ENCODE measurements at places on chromosomes 3 and 15. TPM values are rescaled to one million over a fixed set of nuclear protein-coding genes. Genes with fewer than 3 reads are reported as not detected.

DNA sequence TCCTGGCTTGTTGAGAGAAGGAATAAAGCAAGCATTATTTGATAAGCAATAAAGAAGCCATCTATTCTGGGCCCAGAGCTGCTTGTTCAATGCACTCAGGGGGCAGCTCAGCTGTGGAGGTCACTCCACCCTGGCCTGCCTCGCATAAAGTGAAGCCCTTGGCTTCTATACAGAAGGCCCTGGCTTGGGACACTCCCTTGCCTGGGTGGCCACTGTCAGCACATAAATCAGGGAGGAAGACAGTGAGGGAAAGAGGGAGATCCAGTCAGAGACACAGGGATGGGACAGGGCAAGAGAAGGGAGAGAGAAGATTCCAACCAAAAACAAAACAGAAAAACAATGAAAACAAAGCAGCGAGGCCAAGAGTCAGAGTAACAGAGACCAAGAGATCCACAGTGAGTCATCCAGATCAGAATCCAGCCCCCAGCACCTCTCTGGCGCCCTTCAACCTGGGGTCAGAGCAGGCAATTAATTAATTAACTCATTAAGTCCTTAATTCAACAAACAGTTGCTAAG lies 11.8 kb downstream of the INSYN1 start:
- no peak for DNase-seq

- DNase-seq = no peak
Observed at GRCh38 chr3:114809668-114810413, 337.2 kb downstream of the ZBTB20 start.

GRCh38 chr3:71463617-71464016 lies 119.9 kb downstream of the FOXP1 start:
- no peak for DNase-seq

GRCh38 chr3:12349895-12350811 lies 61.3 kb downstream of the PPARG start:
- no peak for DNase-seq

The CHRM5 gene
- not detected for polyA plus RNA-seq

The INSYN1 gene
- polyA plus RNA-seq = 120 TPM

The C3orf62 gene
- polyA plus RNA-seq = 3.3 TPM

The GOLGA8R gene
- 0.76 TPM for polyA plus RNA-seq

DNA sequence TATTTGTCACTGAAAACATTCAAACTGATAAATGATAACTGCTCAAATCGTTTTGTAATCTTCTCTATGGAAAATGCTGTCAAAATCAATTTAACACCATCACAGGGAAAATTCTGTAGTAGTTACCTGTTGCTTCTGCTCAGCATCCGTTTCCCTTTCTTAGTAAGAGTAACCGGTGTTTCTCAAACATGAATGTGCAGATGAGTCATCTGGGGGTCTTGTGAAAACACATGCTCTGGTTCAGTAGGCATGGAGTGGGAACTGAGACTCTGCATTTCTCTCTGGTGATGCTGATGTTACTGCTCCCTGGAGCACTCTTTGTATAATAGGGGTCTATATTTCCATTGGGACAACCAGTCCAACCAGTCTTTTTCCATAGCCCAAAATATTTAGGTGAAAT lies 145.1 kb downstream of the SEMA6D start:
- no peak for DNase-seq

DNA sequence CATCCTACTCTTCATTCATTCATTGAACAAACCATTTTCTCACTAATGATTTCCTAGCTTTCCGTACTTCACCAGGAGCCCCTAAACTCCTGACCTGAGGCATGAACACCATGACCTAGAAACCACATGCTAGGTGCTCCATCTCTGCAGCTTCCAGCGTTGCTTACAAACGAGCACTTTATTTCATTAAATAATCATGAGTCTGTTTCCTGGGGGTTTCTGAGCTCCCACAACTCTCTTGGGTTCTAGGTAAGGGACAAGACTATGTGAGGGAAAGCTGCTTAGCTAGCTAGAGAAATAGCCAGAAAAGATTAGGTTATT lies 1.3 kb downstream of the MAP2K1 start:
- no peak for DNase-seq

- DNase-seq = no peak
Observed at GRCh38 chr15:49055630-49056029, 9.4 kb upstream of the SECISBP2L start.

The GRAMD2A gene
- not detected for polyA plus RNA-seq

DNA sequence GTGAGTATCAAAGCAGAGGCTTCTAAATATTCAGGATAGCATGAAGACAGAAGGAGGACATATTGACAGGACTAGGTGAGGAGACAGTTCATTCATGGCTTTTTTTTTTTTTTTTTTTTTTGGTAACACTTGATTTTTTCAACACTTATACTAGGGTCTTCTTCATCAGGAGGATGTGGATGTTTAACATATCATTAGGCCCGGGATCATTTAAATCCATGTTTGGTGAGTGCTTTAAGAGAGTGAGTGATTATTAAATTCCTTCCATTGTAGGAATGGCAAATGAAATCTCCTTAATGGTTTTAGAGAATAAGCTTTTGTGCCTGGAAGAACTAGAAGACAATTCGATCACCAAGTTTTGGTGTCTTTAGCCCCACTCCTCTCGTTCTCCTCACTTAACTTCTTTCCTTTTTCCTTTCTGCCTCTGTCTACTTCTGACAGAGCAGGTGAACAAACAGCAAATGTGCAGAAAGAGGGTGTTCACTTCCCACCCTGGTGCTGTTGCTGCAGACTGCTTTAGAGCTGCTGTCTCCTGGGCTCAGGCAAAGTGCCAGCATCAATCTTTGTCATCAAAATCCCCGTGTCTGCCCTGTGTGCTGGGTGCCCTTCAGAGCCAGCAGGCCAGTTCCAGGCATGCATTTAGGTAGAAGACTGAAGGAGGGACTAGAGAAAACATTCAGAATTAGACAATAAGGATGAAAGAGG lies 35.6 kb upstream of the RAB11A start:
- DNase-seq = no peak

DNA sequence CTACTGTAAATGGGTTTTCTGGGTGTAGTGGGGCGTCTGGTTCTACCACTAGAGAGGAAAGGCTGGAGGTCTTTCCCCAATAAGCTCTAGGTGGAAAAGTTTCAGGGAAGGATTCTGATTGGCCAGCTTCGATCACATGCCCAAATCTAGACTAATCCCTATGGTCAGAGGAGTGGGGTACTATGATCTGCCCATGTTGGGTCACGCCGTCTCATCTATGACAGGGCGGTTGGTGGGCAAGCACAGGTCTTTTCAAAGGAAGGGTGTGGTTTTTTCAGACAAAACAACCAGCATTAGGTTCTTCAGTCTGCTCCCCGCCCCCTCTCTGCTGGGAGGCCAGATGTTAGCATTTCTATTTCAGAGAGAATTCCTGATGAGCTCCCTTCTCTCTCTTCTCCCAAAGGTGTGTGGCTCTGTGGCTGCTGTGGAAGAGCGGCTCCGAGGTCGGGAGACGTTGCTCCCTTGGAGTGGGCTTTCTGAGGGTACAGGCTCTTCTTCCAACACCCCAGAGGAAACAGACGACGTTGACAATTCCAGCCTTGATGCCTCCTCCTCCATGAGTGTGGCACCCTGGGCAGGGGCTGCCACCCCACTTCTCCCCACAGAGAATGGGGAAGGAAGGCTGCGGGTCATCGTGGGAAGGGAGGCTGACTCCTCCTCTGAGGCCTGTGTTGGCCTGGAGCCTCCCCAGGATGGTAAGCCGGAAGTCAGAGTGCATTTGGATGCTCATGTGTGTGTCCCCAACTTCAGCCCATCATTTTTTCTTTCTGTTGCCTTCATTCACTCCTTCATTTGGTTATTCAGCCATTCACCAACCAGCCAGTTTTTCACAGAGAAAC lies 9.7 kb upstream of the TATDN2 start:
- no peak for DNase-seq

DNA sequence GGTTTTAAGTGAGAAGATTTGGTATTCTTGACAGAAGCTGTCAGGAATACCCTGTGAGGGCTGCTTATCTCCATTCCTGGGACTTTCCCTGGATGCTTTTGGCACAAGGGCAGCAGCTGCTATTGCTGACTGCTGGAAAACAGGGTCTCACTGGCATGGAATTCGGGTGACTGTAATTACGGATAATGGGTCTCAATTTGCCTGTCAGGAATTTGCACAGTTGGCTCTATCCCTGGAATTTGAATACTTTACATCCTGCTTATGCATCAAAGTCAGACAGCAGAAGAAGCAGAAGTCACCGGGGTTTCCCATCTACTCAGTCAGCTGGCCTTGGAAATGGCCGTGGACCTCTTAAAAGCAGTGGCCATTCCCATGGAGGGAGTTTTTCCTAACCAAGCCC lies 25.9 kb upstream of the AKAP13 start:
- peak; percentile 27 for DNase-seq

GRCh38 chr3:63936925-63937324 lies 24.7 kb upstream of the SCAANT1 start:
- no peak for DNase-seq

The CCDC13 gene
- 0.53 TPM for polyA plus RNA-seq

The TRIM71 gene
- not detected for polyA plus RNA-seq

The CCR1 gene
- polyA plus RNA-seq = 1.6 TPM

GRCh38 chr3:150762662-150763121 lies 277 bp downstream of the SIAH2 start:
- peak; percentile 35 for DNase-seq

DNA sequence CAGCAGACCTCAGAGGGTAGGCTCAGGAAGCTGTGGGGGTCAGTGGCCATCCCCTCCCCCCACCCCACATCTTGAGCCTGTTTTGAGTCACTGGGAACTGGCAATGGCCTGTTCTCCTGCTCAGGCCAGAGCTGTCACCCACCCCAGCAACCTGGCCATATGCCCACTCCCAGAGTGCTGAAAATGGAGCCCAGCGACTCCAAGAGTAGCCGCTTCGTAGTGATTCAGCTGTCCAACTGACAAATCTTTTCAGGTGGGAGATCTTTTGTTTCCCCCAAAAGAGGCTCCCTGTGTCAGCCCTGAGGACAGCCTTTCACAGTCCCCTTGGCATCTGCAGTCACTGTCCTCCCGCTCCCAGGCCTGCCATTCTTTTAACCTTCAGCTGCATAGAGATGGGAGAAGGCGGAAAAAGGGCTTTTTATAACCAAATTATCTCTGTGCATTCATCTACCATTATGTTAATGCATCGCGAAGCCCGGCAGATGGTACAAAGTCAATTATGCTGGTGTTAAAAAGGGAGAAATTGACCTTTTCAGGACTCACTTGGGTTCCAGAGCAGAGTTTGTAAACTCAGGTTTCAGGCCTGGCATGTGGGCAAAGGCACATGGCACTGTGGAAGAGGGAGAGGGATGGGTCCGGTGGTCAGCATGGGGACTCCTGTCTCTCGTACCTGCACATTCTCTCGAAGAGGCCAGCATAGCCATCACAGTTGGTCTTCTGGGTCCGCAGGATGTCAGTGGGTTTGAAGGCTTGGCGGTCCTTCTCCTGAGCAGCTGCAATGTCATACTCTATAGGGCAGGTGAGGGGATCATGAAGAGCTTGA lies 32.1 kb downstream of the KY start:
- no peak for DNase-seq
